Vagina (tissue), 2 donors: ENCODE measurements at places on chromosomes 4 and X.

GRCh38 chrX:47200385-47201150 is 6.9 kb downstream of the UBA1 start:
- no peak for DNase-seq

DNA sequence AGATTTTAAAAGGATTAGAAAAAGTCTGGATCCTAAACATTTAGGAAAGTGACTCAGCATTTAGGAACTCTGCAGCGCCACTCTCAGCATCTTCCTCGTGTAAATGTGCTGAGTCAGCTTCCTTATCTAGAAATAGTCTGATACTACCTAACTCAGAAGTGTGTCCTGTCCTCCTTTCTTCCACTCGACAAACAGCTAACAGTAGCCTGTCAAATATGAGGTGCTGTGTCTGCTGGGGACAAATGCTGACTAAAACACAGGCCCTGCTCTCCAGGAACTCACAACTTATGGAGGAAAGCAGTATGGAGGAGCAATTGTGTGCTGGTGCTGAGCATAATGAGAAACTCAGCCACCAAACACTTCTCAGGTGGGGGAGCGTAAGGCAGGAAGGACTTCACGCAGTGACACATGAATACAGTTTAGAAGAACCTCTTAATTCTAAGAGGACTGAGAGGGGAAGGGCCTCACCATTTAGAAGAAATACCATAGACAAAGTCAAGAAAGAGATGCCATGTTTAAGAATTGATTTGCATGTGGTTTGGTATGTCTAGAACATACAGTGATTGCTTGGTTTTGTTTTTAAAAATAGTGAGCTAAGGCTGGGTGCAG is 125.3 kb downstream of the SOWAHB start:
- DNase-seq, result no peak

DNA sequence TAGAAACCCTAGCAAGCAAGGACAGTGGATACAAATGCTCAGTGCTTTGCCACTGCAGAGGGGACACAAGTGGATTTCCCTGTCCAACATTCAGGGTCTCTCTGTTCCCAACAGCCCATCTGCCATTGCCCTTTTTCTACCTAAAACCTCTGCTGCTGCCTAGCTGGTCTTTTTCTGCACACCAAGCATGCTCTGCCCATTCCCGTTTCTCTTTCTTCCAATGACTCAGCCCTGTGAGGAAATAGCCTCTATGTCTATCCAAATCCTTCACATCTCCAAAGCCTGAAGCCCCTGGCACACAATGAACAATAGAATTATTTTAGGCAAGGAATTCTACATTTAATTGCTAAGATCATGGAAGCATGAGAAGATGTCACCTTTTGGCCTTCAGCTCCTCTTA is 5.7 kb upstream of the AMELX start:
- DNase-seq, result no peak

- DNase-seq, result no peak
These were observed 3.1 kb upstream of the GPR78 start for GRCh38 chr4:8577046-8577445.

DNA sequence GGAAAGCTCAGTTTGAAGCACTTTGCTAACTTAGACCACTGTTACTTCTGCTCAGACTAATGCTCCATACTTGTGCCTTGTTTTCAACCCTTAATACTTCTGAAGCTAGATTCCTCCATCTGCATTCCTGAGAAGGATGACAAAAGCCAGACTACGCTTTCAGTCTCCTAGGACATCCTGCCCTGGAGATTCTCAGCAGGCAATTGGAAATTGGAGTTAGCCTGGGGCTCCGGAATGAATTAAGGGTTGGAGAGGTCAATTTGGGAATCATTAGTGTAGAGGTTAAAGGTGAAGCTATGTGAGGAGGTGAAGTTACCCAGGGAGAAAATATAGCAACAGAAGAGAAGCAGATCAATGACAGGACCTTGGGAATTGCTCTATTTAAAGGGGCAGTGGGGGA is 215.9 kb upstream of the MBNL3 start:
- DNase-seq, result no peak

DNA sequence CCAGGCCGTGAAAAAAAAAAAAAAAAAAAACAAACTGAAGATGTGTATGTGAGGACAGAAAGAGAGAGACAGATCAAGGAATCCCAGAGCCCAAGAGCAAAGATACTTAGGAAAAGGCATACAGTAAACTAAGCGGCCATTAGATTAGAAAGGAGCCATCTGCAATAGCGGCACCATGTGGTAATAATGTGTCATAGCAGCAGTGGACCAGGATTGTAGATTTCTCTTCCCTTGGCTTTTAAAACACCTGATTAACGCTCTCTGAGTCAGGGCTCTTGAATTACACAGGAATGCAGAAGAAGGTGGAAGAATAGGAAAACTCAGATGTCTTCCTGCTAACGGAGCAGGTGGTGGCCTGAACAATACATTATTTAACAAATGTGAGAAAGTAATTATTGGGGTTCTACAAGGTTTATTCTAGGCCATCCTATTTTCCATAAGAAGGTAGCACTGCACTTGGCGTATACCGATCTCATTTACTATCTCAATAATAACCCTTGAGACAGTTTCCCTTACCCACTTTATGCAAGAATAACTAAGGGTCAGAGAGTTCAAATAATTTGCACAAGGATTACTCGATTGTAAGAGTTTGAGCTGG is 182.7 kb downstream of the KCNIP4 start:
- DNase-seq, result no peak

- no peak for DNase-seq
These were observed 44.2 kb downstream of the NAT8L start for GRCh38 chr4:2103127-2103842.

DNA sequence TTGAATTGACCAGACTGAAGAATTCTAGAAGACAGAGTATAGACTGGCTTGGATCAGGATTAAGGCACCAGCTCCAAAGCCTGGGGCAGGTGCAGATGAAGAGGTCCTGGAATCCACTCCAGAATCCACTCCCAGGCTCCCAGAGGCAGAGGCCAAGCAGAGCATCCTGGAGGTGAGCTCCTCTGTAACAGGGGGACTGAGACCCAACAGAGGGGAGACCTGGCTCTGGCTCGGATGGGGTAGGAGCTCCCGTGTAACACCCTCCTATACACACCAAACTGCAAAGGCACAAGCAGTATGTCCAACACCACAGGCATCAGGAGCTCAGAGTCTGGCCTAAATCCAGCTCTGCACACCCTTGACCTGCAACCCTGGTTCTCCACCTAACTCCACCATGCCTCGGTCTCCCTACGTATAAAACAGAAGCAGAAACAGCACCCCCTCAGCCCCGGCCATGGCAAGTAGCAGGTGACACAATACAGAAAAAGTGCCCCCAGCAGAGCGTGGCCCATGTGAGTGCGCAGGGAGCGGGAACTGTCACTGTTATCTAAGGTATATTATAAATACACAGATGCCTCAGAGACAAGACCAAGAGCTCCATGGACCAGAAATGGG is 14.9 kb downstream of the RNF212 start:
- DNase-seq, result peak; percentile 82

DNA sequence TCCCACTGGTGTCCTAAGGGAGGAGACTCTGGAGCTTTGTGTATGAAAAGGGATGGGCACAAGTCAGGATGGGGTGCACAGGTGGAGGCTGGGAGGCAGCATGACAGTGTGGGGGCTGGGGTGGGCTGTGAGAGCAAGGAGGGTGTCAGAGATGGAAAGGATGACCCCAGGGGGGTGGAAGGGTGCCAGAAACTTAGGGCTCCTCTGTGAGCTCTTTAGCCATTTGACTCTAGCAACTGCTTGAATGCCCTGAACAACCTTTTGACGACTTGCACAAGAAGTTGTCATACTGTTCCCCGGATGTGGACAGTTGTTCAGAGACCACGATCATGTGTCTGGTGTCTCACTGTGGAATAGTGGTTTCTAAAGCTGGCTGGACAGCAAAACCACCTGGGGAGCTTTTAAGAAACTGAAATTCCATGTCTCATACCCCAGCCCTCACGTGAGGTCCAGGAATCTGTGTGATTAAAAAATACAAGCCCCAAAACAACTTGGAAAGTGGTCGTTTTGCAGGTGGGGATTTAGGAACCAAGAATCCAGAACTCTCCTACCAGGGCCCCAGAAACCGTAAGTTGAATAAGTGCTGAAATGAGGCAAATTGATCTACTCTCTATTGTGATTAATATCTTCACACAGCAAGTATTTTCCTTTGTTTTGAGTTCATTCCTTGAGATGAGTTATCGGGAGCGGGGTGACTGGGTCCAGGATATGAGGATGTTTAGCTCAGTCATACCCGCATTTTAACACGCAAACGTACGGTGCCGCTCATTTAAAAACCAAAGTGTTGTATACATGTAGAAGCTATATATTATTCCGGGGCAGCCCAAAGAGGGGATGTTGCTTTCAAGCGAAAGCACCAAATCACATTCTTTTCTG is 3.4 kb downstream of the RHOH start:
- DNase-seq, result peak; percentile 85

GRCh38 chrX:11290416-11291102 is 2.7 kb upstream of the AMELX start:
- no peak for DNase-seq

DNA sequence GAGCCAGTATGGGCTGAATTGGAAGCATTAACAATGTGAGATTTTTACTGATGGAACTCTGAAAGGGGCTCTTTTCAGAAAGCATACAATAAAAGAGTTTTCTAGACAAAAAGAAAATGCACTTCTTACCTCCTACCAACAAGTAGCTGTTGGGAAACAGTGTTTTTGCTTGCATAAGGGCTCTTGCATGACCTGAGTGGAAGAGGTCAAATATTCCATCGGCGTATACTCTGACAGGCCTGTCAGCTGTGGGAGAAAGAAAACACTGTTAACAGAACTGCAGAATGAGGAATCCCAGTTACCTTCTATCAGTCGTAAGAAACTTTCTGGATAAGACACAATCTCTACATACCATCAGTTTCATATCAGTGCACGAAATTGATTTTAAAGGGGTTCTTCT is 39.5 kb downstream of the PCYT1B start:
- no peak for DNase-seq

DNA sequence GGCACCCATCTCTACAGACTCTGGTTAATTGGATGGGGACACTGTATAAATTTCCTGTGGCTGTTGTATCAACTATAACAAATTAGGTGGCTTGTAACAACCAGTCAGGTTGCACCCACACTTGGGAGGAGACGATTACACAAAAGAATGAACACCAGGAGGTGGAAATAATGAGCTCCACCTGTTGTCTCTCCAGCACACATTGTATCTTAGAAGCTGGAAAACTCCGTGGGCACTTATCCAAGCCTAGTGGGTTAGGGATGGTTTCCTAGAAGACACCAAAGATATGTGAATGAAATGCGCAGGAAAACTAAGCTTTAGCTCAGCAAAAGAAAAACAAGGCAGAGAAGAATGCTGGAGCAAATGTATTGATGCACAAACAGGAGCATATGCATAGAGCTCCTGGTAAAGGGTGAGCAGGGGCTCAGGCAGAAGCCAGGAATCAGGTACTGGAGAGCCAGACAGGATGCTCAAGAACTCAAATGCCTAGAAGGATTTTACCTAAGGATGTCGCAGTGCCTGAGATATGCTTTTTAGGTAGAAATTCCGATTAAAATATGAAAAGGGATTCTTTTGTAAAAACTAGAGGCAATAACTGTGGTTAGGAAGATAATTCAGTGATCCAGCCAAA is 111.7 kb downstream of the GALNTL6 start:
- no peak for DNase-seq

- DNase-seq, result no peak
These were observed 107.7 kb downstream of the APOOL start for GRCh38 chrX:85111347-85111746.

GRCh38 chr4:72564184-72564583 is 4.8 kb downstream of the ADAMTS3 start:
- no peak for DNase-seq

DNA sequence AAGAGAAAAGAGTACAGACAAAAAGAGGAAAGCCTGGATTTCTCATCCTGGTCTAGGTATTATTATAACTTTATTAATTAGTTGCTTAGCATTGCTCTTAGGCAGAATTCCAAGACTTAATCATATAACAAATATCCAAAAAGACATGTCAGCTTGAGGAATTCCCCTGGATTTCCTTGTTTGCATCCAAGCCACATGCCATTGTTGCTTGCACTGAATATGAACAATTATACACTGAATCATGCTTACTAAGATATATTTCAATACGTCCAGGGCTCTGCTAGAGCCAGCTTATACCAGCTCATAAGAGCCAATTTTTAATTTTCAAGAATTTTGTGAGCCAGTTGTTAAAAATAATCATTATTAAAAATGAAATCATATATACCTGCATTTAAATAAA is 5.5 kb upstream of the TLR10 start:
- DNase-seq, result no peak

GRCh38 chr4:189780391-189780790 is 160.3 kb upstream of the FRG1 start:
- no peak for DNase-seq

- no peak for DNase-seq
These were observed 27.0 kb downstream of the SMIM43 start for GRCh38 chr4:121737846-121738554.

DNA sequence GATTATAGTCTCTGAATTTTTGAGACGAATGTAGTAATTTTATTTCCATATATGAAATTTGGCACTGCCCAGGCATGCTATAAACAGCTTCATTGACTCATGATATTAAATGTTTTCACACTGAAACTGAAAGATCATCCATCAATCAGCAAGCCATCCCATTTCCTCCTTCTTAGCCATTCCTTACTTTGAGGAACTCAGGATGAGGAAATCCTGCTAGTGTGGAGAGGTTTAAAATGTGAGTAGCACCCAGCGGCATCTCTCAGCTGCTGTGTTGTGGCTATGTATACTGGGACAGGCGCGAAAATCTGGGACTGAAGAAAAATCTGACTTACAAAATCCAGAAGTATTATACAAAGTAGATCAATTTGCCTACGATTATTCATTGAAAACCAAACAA is 52.1 kb downstream of the PTCHD1 start:
- DNase-seq, result no peak

DNA sequence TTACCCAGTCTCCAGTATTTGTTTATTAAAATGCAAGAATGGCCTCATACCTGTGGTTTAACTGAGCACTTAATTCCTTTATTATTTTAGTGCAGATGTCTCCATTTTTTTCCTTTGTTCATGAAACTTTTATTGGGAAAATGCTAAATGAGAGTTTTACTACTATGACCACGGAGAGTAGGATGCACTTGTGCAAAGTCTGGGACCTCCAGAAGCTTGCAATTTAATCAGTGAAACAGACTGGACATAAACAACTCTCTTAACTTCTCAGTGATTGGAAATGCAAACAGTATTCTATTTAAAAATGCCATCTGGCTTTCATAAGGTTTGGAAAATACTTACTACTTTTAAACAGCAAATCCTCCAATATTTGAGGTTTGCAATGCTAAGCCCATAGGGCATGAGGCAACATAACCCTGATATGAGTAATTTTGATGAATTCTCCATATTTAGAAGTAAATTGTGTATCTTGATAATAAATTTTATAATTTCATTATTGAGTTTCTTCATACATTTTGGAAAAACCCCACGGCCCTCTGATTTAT is 718.7 kb upstream of the MAGEB2 start:
- DNase-seq, result no peak
